HFFc6 (cell line): ENCODE measurements at places on chromosomes 2 and 18. TPM values are rescaled to one million over a fixed set of nuclear protein-coding genes. Genes with fewer than 3 reads are reported as not detected.

TDRD15 gene
- total RNA-seq = not detected in 3 replicates

DNA sequence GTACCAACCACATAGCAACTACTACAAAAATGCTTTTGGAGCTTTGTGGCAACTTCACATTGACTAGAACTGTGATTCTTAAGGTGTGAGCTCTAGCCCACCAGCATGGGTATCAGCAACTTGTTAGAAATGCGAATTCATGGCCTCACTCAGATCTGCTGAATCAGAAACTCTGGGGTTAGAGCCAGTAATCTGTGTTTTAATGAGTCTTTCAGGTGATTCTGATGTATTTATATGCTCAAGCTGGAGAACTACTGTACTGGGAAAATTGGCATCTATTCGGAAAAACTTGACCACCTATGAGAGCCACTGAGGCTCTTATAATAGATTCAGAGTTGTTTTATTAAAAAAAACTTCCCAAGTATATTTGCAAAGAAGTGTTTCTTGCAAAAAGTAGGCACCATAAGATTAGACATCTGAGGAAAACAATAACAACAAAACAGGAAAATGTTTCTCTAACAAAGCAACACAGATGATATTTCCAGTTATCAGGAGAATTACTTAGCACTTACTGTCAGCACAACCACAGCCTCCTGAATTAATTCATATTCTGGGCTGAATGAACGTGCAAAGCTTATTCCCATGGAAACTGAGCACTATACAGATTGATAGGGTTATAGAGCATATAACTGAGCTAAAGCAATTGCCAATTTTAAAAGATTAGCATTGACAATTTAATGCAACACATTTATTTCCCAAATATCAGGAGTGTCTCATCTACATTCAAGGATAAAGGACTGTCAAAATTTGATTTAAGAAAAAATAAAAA lies 71.6 kb downstream of the NCKAP5 start:
- no peak for DNase-seq
- H3K4me1 ChIP-seq = peaks cover 33% of the 10 kb centered on the region

DNA sequence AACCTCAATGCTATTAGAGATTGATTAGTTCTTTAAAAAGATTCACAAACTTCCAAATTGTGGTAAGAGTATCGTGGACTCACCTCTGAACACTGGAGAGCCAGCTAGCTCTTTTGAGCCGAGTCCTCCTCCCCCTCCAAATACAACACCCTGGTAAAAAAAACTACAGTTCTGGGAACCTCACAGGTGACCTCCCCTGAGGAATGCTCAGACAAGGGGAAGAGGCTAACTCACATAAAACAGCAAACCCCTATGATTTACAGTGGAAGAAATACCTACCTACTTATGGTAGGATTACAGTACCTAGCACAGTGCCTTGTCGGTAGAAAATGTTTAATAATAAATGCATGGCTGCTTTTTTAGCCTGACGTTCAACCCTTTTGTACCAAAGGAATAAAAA lies 8.4 kb downstream of the ZNF24 start:
- no peaks in the 10 kb centered on the region; the same call in 1 of the 2 replicates for H3K27me3 ChIP-seq
- peaks cover 42% of the 10 kb centered on the region for H3K36me3 ChIP-seq
- H3K27ac ChIP-seq = no peak overlapping the region
- peaks cover 18% of the 10 kb centered on the region for H3K4me1 ChIP-seq
- H3K4me3 ChIP-seq = no peak overlapping the region

GRCh38 chr2:157866202-157866601 lies 9.9 kb downstream of the ACVR1 start:
- no peaks in the 10 kb centered on the region for H3K27me3 ChIP-seq
- peaks cover 51% of the 10 kb centered on the region for H3K4me1 ChIP-seq
- H3K4me3 ChIP-seq = no peak overlapping the region
- peak overlapping the region; percentile 53 for H3K27ac ChIP-seq

- DNase-seq = no peak
- no peaks in the 10 kb centered on the region for H3K4me1 ChIP-seq
- H3K36me3 ChIP-seq = no peaks in the 10 kb centered on the region; the same call in 1 of the 2 replicates
- H3K27me3 ChIP-seq = no peaks in the 10 kb centered on the region; the same call in 1 of the 2 replicates
Observed at GRCh38 chr18:39441648-39442047, 1876.0 kb upstream of the CELF4 start.

GRCh38 chr2:199309973-199310372 lies 147.8 kb downstream of the SATB2 start:
- H3K4me1 ChIP-seq = peaks cover 6% of the 10 kb centered on the region; the same call in 1 of the 2 replicates
- peaks cover 2% of the 10 kb centered on the region; the same call in 1 of the 2 replicates for H3K27me3 ChIP-seq
- peaks cover 20% of the 10 kb centered on the region for H3K36me3 ChIP-seq
- DNase-seq = no peak
- no peak overlapping the region for H3K4me3 ChIP-seq
